Hypothalamus (tissue), 51 donors: ENCODE measurements at places on chromosomes 11 and 22.

- peak; percentile 54 for DNase-seq
These were observed 65.0 kb upstream of the TMEM45B start for GRCh38 chr11:129750343-129751292.

- DNase-seq = no peak
These were observed 29.5 kb downstream of the C2CD3 start for GRCh38 chr11:74141241-74141695.

GRCh38 chr11:1195682-1196515 lies 27.0 kb upstream of the MUC5B start:
- no peak for DNase-seq

DNA sequence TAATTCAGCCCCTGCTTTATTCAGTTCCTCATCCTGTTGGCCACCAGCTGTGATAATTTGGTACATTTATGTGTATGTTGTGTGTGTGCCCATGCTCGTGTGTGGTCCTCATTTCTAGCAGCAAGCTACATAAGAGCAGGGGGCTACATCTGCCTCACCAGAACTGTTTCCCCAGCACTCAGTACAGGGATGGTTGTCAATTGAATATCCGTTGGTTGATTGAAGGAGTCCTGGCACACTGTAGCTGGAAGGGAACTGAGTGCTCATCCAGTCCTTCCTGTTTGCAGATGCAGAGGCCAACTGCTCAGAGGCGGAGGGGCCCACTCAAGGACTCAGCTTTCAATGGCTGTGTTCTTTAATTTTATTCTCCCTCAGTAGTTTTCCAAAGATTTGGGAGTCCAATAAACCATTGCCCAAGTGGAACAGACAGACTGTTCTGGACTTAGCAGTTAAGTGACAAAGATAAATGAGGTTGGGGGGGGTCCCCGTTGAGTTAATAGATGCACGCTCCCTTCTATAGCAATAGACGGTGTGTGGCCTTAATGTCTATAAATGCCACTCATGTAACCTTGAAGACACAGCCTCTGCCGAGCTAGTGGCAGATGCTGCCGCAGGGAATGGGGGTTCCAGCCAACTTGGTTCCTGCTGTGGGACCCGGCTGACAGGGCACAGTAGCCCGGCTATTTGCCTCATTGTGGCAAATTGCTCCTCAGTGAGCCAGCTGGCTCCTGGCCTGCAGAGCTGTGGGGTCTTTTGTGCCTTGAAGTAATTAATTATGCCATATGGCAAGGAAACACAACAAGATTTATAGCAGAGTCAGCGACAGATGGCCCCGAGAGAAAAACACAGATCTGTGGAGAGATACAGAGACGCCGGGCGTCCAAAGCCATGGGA lies 71.4 kb upstream of the GRK3 start:
- peak; percentile 41 for DNase-seq

- DNase-seq = no peak
These were observed 7.6 kb downstream of the IRF7 start for GRCh38 chr11:607971-608659.

- DNase-seq = no peak
These were observed 47.4 kb downstream of the ISX start for GRCh38 chr22:35113341-35113740.
